Memory B cell (primary cell): ENCODE measurements at places on chromosomes 16 and 17.

GRCh38 chr16:11759997-11760396 lies 17.3 kb upstream of the TXNDC11 start:
- DNase-seq: no peak

DNA sequence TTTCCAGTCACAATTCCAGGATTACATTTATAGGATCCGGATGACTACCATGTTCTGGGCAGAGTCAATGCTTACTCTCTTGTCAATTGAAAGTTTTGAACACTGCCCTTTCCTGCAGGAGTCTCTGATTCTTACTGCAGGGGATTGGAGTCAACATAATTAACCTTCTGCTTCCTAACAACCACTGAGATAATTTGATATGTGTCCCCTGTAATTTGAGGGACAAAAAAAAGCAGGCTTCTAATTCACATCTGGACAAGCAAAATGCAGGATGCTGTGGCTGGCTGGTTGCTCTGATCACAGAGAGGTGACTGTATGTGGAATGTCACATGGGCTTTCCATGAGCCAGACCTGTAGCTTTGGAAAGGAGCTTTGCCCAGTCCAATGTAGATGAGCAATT lies 54.9 kb downstream of the PMP22 start:
- no peak for DNase-seq

- DNase-seq: no peak
These were observed 1.5 kb downstream of the CTRL start for GRCh38 chr16:67930191-67930590.

DNA sequence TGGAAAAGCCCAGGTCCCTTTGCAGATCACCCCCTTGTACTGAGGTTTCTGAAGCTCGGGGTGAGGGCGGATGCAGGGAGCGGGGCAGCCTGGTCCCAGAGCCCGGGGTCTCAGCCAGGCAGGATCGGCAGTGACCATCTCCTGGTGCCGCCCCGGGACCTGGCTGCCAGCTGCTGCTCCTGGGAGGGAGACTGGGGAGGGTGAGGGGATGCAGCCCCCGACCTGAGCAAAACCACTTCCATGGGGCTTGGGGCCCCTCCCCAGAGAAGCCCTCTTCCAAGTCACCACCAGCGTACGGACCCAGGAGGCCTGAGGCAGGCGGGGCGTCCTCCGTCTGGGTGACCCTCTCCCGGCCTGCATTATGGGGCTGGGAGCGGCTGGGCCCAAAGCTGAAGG lies 14.8 kb downstream of the CD7 start:
- DNase-seq: no peak

GRCh38 chr17:7797976-7798375 lies 36.0 kb upstream of the KDM6B start:
- DNase-seq: no peak

- no peak for DNase-seq
These were observed 435 bp downstream of the RPRML start for GRCh38 chr17:46978489-46979146.

- DNase-seq: no peak
These were observed 63.7 kb downstream of the SPAG9 start for GRCh38 chr17:51056813-51057510.

DNA sequence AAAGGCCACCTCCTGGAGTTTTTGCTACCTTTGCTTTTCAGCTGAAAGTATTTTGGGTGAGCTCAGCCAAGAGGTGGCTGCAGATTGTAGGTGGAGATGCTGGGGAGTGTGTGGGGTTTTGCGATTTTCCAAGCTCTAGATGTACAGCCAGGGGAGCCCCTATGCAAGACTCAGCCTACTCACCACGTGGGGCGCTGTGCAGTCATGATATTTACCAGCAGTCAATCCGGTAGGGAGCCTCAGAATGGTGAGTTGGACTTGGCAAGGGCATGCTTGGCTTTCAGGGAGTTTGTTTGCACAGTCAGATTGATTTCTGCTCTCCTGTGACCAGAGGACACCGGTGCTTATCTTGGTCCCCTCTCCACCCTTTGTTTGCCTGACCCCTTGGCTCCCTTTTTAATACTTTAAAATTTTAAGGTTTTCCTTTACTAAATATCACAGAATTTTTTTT lies 175.3 kb downstream of the UTP18 start:
- no peak for DNase-seq

GRCh38 chr16:4618645-4619418 lies 4.1 kb upstream of the UBALD1 start:
- no peak for DNase-seq

- DNase-seq: no peak
These were observed 394 bp upstream of the NME4 start for GRCh38 chr16:396605-397004.

GRCh38 chr17:63997341-63998048 lies 656 bp upstream of the PRR29 start:
- DNase-seq: no peak

GRCh38 chr16:9511389-9511788 lies 419.9 kb downstream of the HAPSTR1 start:
- no peak for DNase-seq

DNA sequence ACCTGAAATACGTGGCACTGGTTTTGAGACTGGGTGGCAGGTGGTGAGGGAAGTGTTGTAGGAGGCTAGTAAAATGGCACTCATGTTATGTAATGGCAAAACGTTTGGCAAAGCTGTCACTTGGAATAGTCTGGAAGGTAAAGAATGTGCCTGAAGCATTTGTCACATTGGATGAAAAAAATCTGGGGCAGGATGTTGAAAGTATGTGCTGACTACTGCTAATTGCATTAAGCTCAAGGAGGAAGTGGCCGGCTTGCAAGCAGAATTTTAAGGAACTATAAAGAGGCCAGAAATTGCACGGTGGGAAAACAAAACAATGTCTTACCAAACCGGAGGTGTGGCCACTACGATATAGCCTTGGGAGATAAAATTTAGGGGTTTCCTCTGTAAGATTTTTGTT lies 26.6 kb upstream of the NLRP1 start:
- no peak for DNase-seq

DNA sequence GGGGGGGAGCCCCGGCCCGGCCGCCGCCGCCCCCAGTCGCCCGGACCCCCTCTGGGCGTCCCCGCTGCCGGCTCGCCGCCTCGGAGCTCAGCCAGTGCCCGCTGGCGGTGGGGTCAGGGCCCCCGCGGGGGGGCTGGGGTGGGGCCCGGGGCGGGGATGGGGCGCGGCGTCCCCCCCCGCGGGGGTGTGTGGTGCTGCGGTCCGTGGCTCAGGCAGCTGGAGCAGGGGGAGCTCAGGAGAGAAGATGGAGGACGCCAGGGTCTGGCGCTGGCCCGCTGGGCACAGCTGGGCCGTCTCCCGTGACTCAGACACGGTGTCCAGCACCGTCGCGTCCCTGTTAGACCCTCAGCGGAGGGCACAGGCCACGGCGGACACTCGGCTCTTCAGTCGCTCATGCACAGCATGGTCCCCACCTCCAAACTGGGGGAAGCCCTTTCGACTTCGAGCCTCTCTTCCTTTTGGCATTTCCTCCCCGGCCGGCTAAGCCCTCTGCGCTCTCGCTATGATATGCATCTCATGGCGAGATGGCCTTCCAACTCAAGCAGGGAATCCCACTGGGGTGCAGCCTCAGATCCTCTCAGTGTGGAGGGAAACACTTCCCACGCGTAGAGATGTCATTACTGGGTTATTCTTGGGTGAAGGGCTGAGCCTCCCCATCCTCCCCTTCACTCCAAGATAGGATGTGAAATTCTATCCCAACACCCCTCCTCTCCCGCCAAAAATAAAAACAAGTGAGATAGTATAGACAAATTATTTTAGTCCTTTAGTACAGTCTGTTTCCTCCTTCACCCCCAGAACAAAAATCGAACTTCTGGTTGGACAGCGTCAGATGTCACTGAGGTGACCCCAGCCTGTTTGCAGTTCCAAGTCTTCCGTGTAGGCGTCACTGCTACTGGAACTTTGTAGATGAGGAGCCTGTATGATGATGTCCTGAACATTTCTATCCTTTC lies 522 bp upstream of the VEZF1 start:
- no peak for DNase-seq

- no peak for DNase-seq
These were observed 20.6 kb upstream of the MAPT start for GRCh38 chr17:45873728-45874127.

DNA sequence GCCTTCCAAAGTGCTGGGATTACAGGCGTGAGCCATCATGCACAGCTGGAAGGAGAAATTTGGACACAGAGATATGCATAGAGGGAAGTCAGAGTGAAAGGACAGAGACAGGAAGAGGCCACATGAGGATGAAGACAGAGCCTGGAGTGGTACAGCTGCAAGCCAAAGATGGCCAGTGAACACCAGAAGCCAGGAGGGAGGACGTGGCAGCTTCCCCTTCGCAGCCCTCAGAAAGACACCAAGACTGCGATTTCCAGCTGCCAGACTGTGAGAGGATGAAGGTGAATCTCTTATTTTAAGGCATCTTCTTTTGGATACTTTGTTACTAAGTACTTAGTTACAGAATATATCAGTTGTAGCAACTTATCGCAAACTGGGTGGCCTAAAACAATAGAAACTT lies 60.5 kb upstream of the PLCG2 start:
- DNase-seq: no peak

GRCh38 chr17:4800462-4801196 lies 1.5 kb downstream of the C17orf114 start:
- no peak for DNase-seq

DNA sequence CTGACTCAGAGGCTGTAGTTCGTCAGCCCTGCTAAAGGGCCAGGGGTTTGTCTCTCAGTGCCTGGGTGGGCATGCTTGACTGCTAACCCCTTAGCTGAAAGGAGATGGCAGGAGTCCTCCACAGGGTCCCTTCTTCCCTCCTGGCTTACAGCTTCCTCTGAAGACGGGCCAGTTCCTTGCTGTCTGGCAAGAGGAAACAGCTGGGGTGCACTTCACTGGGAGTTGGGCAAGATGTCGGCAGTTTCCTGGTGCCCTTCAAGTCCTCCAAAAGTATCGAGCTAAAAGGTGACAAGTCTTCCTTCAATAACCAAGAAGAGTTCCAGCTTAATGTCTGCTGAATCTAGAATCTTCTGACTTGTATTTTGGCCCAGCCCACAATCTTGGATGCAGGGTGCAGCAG lies 23.4 kb downstream of the NUP85 start:
- DNase-seq: no peak

DNA sequence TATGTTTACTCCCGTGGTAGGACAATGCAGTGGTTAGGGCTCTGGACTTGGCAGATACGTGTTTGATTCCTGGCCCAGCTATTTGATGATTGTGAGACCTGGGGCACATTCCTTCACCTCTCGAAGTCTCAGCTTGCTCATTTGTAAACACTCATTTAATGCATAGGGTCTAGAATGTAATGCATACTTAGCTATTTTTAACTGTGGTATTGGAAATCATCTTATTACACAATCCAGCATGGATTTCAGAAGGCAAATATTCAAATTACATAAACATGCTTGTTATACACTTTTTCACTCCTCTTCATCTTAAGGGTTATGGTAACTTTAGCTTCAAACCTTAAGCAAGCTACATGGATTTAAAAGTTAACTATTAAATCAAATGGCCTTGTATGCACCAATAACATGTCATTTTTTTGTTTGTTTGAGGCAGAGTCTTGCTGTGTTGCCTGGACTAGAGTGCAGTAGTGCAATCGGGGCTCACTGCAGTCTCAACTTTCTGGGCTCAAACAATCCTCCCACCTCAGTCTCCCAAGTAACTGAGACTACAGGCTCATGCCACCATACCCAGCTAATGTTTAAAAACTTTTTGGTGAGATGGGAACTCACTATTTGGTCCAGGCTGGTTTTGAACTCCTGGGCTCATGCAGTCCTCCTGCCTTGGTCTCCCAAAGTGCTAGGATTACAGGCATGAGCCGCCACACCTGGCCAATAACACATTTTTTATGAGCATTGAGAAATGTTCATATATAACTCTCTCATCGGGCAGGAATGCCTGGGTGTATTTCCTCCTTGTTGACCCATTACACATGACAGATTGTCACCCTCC lies 52.5 kb downstream of the VAT1L start:
- no peak for DNase-seq
